CD4-positive, alpha-beta T cell treated with Interferon alpha-2 for 1 hour (primary cell): ENCODE measurements at places on chromosomes 13 and 19.

DNA sequence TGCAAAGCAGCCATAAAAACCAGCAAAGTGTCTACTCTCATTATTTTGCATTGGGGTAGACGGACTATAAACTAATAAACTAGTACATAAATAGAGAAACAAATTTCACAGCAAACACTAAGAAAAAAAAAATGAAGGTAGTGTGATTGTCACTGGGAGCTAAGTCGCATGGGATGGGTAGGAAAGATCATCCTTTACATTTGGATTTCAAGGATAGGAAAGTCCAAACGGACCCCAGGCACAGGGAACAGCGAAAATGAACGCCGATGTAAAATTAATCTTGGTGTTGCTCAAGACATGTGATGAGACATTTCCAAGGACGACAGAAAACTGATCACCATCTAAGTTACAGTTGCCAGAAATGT is 690 bp upstream of the SGTA start:
- DNase-seq = no peak

- DNase-seq = no peak
These were observed 123.3 kb downstream of the VWA8 start for GRCh38 chr13:41837629-41838028.

DNA sequence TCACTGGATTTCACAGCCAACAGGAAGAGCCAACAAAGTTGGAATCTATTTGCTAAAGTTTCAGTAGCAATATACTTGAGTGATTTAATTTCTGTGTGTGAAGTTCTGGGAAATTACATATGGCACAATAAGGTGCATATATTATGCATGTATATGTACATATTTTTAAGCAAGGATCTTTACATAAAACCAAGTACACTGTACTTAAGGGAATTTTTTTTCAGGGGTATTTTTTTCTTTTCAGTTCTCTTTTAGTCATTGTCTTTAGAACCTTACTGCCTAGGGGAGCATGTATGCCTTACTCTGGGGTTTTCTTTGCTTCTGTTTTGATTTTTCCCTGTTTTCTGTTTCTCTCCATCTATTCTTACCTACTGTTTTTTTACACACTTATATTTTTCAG is 7.4 kb downstream of the RAP2A start:
- DNase-seq = no peak

DNA sequence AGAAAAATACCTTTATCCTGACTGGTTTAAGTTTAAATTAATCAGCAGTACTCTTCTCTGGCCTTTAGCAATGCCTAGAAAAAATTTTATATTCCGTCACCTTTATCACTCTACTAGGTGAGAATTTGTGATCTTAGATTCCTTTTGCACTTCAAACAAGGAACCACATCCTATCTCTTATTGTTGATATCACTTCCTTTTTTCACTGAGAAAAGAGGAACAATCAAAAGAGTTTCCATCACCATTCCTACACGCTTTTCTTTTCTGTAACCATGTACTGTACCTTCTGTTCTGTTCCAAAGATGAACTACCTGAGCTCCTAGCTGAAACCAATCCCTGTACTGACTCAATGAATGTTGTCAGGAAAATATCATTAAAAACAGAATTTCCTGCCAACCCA is 1379.0 kb upstream of the MIR17HG start:
- no peak for DNase-seq

DNA sequence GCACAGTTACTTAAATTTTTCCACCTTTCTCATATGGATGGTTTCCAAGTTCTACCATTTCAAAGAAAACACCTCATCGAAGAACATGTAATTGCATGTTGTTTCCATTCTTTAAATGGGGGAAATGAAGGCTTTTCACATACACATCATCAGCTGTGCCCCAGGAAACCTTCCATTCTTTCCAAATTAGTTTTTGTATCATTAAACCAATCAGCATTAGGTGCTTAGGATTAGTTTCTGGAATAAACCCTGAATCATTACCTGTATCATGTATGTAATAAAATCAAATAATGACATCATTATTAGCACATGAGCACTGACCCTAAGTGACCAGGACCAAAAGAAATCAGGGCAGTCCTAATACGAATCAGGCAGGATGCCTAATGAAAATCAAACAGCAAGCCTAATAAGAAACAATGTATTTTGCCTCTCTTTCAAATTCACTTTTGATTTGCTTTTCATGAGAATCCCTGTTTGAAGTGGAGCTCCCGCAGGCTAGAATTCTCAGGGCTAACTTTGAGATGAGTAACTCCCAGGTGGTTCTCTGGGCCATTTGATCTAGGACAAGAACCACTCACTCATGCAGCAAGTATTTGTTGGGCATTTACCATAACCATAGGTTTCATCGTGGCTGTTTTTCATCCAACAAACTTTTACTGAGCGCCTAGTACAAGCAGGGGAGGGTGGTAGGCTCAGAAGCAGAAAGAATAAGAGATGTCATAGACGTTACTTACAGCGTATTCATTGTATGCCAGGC is 89.2 kb downstream of the MZT1 start:
- DNase-seq = no peak

DNA sequence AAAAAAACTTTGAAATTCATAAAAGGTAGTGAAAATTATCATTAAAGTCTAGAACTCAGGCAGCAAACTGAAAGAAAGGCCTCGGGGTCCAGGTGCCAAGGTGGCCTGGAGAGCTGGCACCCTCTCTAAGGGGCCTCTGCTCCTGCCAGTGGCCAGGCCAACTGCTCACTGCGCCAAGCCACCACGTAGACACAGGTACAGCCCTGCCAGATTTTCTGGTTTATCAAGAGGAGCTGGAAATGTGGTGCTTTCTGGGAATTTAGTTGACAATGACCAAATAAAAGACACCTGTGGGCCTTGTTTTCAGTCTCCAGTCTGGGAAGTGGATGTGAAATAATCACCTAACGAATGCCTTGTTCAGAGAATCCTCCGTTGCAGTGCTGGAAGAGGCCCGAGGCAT is 22.8 kb downstream of the ZNF574 start:
- no peak for DNase-seq

- DNase-seq = no peak
These were observed 475 bp upstream of the DNAJC15 start for GRCh38 chr13:43022934-43023288.

DNA sequence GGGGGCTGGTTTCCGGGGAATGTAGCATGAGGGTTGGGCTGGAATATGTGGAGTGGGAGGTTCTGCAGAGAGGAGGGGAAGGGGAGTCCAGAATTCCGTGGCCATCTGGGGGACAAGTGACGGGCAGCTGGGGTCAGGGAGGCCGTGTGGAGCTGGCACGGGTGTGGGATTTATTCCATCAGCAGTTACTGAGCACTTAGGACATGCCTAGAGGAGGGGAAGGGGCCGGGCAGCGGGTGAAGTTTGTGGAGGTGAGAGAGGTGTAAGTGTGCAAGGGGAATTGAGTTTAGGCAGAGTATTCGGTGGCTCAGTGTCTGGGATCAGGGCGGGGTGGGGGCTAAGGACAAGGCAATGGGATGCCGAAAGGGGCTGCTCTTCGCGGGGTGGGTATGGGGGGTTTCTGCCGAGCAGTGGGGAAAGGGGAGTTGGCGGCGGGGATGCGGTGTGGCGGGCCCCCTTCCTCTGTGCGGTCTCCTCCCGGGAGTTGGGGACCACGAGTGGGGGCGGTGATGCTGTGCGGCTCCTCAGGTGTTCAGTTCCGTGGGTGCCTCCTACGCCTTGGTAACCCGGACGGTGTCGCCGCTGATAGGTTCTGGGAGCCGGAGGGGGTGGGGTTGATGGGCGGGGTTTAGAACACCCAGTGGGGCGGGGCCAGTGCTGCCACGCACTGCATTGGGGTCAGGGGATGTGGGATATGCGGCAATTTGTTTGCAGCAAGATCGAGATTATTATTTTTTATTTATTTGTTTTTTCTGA is 5.4 kb downstream of the CCDC61 start:
- peak; percentile 77 for DNase-seq

DNA sequence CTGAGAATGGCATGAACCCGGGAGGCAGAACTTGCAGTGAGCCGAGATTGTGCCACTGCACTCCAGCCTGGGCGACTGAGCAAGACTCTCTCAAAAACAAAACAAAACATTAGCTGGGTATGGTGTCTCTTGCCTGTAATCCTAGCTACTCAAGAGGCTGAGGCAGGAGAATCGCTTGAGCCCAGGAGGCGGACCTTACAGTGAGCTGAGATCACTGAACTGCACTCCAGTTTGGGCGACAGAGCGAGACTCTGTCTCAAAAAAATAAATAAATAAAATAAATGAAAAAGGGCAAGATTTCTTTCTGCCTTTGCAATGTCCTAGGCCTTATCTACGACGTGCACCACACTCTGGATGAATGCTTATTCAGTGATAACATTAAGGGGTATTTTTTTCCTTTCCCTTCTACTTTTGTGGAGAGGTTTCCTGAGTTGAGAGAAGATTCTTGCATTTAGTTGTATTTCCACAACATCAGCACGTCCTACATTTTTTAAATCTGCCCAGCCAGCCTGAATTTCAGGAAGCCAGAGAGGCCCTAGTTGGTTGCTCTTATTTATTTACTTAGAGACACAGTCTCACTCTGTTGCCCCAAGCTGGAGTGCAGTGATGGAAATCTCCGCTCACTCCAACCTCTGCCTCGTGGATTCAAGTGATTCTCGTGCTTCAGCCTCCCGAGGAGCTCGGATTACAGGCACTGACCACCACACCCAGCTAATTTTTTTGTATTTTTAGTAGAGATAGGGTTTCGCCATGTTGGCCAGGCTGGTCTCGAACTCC is 26.1 kb upstream of the OR1M1 start:
- no peak for DNase-seq

- DNase-seq = no peak
These were observed 134.9 kb upstream of the SPACA7 start for GRCh38 chr13:112241288-112241687.

DNA sequence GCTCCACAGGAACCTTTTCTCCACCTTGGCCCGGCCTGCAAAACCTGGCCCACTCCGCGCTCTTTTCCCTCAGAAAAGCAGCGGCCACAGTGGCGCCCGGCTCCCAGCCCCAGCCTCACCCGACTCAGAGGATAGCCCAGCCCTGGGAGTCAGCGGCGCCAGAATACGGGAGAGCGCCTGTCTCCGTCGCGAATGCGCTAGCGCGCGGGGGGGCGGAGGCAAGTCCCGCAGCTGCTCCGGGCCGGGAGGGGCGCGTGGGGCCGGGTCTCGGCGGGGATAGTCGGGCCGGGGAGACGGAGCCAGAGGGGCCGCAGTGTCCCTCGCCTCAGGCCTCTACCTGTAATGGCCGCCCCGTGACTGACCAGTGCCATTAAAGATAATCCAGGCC is at the start of gene ZFP30:
TSS of gene ZFP30 (minus strand) at position 165 of the 388 bp plus-strand sequence. CDS start 7,643 bp downstream, outside the sequence.
- peak; percentile 73 for DNase-seq

- no peak for DNase-seq
These were observed 89.5 kb upstream of the RFC3 start for GRCh38 chr13:33728271-33729037.

DNA sequence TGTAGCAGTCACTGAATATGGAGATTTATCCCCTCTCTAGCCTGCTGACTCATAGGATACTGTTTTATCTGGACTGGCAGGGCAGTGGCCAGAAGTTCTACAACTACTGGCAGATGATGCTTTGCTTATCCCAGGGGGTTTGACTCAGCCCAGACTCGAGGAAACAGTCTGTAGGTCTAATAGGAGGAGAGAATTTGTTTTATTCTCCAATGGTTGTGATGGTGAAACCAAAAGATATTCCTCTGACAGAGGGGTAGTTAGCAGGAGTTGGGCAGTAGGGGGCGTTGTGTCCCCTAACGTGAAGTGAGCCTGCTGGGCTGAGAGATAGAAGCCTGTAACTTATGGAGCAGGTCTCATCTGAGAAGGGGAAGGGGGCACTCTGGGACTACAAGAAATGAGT is 74.9 kb downstream of the WTIP start:
- DNase-seq = no peak

DNA sequence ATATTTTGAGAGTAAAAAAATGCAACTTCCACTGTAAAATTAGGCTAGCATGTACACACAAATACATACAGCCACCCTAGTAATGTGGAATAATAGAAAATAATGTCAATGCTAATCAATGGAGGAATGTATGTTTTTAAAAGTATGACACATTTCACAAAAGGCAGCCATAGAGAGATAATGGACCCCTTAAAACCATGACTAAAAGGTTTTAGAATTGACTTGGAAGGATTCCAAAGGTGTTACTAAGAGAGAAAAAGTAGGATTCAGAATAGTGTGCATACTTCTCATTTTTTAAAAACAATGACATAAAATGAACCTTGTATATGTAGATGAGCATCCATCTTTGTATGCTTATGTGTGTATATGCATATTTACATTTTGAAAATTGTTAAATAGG is 597.9 kb upstream of the PCDH9 start:
- no peak for DNase-seq

GRCh38 chr19:34960940-34961679 is 2.9 kb downstream of the ZNF792 start:
- no peak for DNase-seq

- DNase-seq = no peak
These were observed 49.0 kb upstream of the OXGR1 start for GRCh38 chr13:97043302-97043701.

- DNase-seq = no peak
These were observed 12.6 kb downstream of the KLC3 start for GRCh38 chr19:45352914-45353796.

DNA sequence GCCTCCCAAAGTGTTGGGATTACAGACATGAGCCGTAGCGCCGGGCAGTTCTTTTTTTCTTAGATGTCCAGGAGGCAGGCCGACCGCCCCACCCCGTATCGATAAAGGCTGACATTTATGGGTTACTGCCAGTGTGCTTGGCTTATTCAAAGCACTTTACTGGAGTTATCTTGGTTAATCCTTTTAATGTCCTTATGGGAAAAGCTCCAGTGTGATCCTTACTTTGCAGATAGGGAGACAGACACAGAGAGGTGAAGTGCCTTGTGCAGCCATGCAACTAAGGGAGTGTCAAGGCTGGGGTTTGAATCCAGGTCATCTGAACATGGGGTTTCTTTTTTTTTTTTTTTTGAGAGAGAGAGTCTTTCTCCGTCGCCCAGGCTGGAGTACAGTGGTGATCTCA is 19.2 kb downstream of the NCAN start:
- no peak for DNase-seq

GRCh38 chr13:66659701-66660467 is 570.3 kb downstream of the PCDH9 start:
- no peak for DNase-seq

DNA sequence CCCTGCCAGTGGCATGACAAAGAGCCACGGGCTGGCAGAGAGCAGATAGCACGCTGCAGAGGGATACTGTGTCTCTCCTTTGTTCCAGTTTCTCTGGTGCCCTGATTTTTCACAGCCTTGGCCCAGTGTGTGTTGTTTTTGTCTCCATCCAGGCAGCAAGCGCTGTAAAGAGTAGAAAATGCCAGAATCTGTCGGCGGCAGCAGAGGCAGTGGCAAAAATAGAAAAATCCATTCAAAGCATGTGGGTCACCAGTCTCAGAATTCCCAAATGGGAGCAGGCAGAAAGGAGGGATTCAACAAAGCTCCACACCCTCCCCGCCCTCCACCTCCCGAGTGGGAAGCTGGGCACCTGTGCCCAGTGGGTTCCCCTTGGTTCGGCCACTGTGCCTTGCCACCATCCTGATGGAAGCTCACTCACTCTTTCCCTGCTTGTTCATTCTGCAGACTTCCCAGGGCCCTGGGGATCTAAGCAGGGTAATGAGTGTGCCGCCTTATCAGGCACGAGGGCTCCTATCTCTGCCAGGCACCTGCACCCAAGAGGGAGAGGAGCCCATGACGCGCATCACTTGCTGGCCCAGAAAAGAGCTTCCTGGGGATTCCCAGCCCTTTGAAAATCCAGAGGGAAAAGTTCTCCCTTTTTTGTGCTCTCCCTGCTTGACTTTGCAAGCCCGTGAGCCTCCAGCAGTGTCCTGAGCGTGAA is 416.9 kb downstream of the IRS2 start:
- no peak for DNase-seq
